ENCODE measurements at places on chromosomes 5 and 9.

GRCh38 chr5:119948162-119948561, 318.8 kb downstream of the FAM170A start:
- no peak for DNase-seq

DNA sequence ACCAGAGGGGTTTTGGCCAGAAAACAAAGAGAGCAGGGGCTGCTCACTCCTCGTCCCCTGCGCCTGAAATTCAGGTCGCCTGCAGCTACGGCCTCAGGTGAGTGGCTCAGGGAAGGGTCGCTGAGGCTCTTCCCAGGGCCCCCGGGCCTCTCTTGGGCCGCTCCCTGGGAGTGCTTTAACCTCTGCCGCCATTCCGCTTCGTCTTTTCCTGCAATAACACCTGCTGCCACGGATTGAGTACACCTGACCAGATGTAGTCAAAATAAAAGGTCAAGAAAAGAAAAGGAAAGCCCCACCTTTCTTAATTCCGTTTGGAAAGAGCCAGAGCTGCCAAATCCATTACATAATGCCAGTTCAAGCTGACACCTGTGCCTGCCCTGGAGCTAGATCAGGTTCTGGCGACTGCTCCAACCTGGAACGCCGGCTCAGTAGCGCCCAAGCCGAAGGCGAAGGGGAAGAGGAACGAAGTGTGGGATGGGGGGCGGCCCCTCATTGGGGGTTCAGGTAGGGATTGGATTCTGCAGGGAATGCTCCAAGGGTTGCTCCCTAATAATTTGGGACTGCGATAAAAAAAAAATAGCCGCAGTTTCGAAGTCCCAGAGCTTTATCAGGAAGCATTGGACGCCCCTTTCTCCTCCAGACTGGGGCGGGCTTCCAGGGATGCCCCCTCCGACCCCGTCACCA, 193.9 kb downstream of the MEF2C start:
- DNase-seq: no peak

DNA sequence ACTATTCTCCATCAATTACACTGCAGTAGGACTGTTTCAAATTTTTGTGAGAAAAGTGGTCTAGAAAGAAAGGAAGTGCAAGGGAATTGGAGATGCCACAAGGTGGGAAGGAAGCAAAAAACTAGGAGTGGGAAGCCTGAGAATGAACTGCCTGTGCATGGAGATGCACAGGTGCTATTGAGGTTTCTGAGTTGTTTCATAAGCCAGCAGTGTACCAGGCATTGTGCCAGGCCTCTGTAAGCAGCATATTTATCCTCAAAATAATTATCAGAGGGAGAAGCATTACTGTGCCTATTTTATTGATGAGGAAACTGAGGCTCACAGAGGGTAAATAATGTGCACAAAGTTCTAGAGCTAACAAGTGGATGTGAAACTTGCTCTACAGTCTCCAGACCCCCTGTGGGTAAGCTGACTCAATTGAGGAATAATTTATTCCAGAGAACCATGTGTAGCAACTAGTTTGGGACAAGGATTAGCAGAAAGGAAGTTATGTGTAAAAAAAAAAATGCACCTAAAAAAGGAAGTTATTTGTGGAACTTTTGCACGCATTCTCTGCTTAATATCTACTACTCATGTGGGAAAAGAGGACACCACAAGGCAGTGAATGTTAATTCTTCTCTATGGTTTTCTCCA, 96.7 kb downstream of the SNCAIP start:
- no peak for DNase-seq

GRCh38 chr5:32973646-32974045, 262.5 kb downstream of the NPR3 start:
- no peak for DNase-seq

GRCh38 chr5:31270396-31270795, 76.9 kb downstream of the CDH6 start:
- no peak for DNase-seq

- no peak for DNase-seq
Measured at GRCh38 chr5:158431369-158432029, 572.6 kb upstream of the CLINT1 start.

DNA sequence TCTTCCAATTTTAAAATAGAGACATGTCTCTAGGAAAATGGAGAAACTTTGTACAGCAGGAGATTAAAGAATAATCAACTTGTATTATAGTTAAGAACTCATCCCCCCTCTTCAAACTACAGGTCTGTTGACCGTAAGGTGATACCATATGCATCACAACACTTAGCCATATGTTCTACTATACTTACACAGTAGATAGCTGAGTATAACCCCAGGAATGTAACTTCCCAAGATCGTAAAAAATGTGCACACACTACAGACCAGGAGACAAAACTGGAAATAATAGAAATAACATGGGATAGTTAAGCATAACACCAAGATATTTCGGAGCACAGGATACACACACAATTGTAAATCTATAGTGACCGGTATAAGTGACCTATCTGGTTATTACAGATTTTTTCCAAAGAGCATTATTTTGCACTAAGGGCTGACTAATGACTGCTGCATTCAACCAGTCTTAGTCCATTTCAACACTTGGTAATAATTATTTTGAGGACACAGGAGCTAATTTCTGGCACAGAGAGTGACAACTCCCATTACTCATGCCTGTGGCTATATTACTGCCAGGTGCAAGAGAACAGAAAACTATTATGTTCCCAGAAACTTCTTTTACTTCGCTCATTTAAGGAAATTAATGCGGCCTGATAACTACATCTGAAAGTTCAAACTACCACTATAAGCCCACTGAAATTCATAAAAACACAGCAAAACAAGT, 15.4 kb upstream of the ZNF622 start:
- no peak for DNase-seq

DNA sequence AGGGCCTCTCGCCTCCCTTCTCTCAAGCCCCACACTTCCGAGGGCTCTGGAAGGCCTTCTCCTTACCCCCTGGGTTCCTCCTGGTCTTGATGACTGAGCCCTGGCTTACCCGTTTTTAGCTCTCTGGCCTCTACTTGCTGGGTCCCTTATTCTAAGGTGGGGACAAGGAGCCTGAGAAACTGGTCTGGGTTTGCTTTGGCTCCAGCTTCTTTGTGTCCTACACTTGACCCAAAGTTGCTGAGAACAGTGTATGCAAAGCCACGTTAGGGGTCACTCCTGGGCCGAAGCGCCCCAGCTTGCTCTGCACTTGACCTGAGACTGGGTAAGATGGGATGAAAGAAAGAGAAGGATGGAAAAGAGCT, 788 bp downstream of the ZNF346 start:
- no peak for DNase-seq
